ENCODE measurements at places on chromosomes 11 and 22.

GRCh38 chr11:74751303-74751702 lies 2.7 kb downstream of the RNF169 start:
- DNase-seq: no peak

GRCh38 chr11:78349114-78349513 lies 68.5 kb downstream of the GAB2 start:
- DNase-seq: no peak

GRCh38 chr11:34492806-34493414 lies 20.7 kb downstream of the ELF5 start:
- DNase-seq: peak; percentile 7

DNA sequence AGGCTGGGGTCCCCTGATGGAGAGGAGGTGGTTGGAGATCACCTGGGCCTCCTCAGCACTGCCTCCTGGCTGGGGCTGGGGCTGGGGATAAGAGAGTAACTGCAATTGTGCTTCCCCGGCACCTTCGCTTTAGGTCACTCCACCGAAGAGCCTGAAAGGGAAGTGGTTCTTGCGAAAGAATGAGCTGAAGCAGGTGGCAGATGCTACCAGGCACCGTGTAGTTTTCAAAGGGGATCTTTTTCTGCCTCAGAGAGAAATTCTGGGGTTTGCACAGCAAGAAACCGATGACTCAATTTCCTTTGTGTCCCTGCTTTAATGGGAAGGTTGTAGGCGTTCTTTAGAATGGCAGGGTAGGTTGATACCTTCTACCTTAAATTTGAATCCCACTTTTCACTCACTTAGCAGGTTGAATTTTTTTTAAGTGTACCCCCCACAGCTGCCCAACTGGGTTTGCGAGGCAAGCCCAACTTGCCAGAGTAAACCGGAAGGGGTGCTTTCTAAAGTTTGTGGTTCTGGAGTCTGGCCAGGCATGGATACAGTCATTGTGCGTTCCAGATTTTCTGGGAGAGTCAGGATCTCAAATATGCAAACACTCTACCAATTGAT lies 5.3 kb downstream of the CD44 start:
- DNase-seq: peak; percentile 50

DNA sequence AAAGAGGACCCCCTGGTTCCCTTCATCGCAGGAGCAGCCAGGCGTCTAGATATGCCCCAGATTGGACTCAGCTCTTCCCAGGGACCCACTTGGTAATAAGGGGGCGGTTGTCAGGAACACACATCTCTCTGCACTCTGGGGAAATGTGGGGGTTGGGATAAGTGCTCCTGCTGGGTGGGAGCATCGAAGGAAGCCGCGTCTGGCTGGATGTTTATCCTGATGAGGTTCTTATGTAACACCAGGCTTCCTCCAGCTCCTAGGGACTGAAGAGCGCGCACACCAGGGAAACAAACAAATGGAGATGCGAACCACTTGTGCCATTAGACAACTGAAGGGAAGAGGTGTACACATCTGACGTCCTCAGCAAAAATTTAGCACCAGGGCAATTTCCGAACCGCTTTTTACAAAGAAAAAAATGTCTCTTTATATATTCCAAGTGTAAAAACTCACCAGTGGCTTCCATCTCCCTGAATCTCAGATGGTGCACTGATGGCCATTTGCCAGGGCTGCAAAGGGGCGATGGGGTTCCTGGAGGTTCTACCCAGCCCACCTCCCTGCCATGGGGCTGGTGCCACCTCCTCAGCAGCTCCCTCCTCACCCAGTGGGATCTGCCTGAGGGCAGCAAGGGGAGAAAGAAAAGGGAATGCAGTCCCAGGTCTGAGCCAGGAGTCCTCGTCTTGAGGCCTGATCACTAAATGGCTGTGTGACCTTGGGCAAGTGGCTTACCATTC lies 89.4 kb downstream of the PKNOX2 start:
- no peak for DNase-seq
